ENCODE measurements at places on chromosomes 13 and 19.

- DNase-seq = no peak
Observed at GRCh38 chr13:100315522-100315921, 226.6 kb downstream of the PCCA start.

GRCh38 chr13:107482688-107483087 is 732.6 kb downstream of the LIG4 start:
- DNase-seq = no peak

DNA sequence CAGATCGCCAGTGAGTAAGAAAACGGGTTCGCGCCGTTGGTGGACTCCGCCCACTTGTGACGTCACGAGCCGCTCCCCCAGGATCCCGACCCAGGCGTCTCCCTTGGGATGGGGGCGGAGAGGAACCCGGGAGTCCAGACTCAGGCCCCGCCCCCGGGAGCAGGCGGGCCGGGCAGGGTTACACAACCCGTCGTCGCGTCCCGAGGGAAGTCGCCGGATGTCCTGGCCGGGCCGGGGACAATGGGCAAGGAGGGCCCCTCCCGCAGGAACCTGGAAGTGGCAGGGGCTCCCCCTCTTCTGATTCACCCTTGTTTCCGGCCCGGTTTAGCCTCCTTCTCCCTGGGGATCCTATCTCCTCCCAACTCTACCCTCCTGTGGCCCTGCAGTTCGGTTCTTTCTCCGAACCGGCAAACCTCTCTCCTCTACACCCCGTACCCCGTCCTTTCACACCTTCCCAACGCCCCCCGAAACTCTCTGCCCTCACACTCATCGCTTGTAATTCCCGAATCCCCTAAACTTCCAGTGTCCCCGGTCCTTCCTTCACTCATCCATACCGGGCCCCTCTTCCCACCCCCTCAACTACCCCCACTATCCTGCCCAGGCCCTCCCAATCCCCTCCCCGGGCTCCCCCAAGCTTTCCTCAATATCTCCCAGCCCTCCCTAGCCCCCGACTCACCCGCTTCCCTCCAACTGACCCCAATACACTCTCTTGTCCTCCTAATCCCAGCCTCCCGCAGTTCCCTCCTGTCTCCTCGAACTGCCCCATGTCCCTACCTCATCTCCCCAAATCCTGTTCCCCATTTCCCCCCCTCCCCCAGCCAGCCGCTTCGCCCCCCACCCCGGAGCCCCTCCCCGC is 20.0 kb upstream of the ERCC1 start:
- peak; percentile 98 for DNase-seq

GRCh38 chr13:33174931-33175330 is 110.6 kb downstream of the STARD13 start:
- no peak for DNase-seq

DNA sequence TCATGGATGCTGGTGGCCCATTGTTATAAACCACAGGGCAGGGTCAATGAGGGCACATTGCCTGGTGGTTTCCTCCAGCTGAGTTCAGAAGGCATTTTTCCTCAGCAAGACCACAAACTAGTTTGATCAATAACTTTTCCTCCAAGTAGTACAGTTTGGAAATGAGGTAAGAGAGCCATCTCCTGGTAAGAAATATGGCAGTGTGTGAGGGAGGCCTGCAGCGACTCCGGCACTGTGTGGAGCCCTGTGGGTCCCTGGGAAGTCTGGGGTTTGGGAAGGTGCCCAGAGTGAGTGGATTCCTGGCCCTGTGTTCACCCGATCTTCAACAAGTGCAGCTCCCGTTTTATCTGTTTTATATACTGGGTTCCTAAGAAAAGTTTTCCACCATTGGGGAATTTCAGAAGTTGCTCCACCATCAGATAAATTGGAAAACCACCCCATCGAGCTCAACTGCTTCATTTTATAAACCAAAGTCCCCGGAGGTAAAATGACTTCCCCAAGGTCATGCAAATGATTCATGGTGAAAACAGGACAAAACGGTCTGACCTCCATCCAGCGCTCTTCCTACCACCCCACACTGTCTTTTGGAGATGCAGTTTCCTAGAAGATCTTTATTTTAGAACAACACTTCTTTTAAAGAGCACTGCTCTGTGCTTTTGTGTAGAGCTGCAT is 148.4 kb downstream of the KATNAL1 start:
- no peak for DNase-seq

- no peak for DNase-seq
Observed at GRCh38 chr13:37944869-37945442, 75.4 kb upstream of the TRPC4 start.

DNA sequence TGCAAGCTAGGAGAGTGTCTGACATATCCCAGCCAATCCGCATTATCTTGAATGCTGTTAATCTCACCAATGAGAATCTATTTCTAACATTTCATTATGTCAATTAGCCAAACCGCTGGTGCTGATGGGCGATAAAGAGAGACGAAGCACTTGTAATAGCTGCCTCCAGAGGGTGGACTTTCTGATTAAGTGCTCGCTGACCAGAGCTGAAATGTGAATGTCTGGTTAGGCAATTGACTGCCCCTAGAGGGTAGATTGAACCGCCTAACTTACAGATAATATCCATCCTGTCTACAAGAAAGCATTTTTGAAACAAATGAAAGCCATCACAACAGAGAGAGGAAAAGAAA is 552 bp upstream of the GRWD1 start:
- DNase-seq = peak; percentile 41

DNA sequence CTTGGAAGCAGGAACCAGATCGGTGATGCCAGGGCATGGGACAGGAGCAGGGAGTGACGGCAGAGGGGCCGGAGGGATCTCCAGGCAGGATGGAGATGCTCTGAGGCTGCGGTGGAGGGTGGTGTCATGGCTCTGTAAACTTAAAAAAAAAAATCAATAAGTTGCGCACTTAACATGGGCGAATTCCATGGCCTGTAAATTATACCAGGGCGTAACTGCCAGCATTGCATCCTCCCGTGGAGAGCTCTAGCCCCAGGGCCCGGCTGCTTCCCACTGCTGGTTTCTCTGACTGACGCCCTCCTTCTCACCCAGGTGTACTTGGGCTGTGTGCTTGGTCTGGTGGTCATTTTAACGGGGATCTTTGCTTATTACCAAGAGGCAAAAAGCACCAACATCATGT is 8.7 kb downstream of the ATP12A start:
- no peak for DNase-seq

- DNase-seq = no peak
Observed at GRCh38 chr13:88649855-88650254, 978.7 kb downstream of the SLITRK5 start.

- DNase-seq = no peak
Observed at GRCh38 chr19:19230999-19231398, 19.2 kb downstream of the NCAN start.

DNA sequence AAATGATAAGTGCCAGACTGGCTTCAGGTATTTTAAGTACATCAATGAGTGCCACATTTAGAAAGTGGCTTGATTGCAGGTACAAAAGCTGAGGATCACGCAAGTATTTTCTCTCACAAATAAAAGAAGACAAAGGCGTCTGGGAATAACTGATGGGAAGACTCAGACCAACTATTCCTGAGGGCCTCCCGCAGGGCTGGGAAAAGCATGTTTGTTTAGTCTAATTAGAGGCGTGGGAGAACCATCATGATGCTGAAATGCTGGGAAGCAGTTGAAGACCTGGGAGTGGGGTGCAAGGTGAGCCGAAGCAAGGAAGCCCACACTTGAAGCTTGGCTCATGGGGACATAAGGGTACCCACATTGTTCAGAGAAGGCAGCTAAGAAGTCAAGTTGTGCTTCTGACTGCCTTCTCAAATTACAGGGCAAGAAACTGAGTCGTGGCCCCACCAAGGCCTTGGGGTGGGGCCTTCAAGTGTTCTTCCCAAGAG is 536.0 kb downstream of the MYO16 start:
- no peak for DNase-seq

DNA sequence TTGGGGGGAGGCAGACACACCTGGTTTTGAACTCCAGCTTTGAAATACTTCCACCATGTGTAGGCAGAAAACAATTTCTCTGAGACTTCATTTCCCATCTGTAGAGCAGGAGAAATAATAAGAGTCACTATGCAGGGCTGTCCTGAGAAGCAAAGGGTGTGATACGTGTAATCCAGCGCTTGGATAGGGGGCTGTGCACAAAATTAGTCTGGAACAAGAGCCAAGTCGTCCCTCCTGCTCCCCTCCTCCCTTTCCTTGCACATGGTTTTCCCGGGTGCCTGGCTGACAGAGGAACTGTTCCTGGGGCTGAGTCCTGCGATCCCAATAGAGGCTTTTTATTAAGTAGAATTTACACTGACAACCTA is 29.6 kb upstream of the UBE2L5 start:
- no peak for DNase-seq

DNA sequence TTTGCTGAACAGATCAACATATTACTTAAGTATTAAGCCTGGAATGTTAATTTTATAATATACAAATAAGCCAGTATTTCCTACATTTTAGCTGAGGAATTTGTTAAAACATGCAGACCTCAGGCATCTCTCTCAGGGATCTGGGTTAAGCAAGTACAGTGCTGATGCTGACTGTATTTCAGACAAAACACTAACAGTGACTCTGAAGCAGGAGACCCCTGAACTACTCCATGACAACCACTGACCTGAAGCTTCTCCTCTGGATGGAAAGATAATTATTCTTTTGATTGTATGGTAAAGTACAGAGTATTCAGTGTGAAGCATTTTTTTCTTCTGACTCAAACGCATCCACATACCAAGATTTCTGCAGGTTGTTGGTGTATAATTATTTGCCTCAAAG is 680.8 kb downstream of the LIG4 start:
- no peak for DNase-seq

GRCh38 chr13:109875746-109876145 is 89.4 kb upstream of the IRS2 start:
- no peak for DNase-seq

- DNase-seq = peak; percentile 28
Observed at GRCh38 chr13:102128216-102128810, 273.5 kb downstream of the FGF14 start.

Measured in prostate gland (tissue), 2 donors.